Colonic mucosa (tissue), 4 donors: ENCODE measurements at places on chromosomes 11 and 22. TPM values are rescaled to one million over a fixed set of nuclear protein-coding genes. Genes with fewer than 3 reads are reported as not detected.

Gene CALCA
- not detected for total RNA-seq

Gene NOX4
- not detected for total RNA-seq

Gene MIAT
- total RNA-seq: 1.5 TPM

DNA sequence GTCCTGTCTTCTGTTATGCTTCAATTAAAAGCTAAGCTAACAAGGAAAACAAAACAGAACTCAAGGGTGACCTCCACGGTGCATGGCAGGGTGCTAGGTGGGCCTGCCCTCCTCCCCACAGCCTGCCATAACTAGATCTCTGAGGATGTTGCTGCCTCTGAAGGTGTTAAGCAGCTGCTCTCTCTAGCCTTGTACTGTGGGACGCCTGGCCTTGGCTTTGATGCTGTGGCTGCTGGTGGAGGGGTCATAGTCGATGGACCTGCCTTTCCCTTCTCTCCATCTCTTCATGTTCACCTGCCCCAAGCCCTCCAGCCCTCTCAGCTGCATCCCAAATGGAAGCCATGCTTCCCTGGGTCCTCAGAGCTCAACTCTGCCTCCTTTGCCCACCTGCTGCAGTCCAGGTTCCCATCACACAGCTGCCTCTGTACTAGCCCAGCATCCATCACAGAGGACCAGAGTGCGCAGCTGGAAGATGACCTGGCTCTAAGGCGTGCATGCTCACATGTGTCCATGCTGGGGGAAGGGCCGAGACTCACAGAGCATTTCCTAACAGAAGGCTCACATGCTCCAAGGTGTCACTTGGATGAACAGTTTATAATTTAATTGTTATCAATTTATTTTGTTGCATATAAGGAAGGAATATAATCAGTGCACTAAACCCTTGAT lies 180.3 kb upstream of the E2F8 start:
- H3K27me3 ChIP-seq: no peaks in the 10 kb centered on the region
- no peak overlapping the region for H3K4me3 ChIP-seq
- no peak for DNase-seq
- no peak overlapping the region for H3K27ac ChIP-seq
- no peaks in the 10 kb centered on the region for H3K36me3 ChIP-seq
- H3K4me1 ChIP-seq: no peaks in the 10 kb centered on the region

- no peaks in the 10 kb centered on the region for H3K27me3 ChIP-seq
- H3K4me3 ChIP-seq: no peak overlapping the region
- H3K36me3 ChIP-seq: no peaks in the 10 kb centered on the region
- no peak for DNase-seq
Observed at GRCh38 chr11:131579932-131580387, 209.5 kb downstream of the NTM start.

- H3K4me1 ChIP-seq: no peaks in the 10 kb centered on the region
- H3K27ac ChIP-seq: no peak overlapping the region
- no peak overlapping the region for H3K4me3 ChIP-seq
- DNase-seq: no peak
- no peaks in the 10 kb centered on the region for H3K36me3 ChIP-seq
Observed at GRCh38 chr11:66476841-66477251, 3.4 kb upstream of the DPP3 start.

DNA sequence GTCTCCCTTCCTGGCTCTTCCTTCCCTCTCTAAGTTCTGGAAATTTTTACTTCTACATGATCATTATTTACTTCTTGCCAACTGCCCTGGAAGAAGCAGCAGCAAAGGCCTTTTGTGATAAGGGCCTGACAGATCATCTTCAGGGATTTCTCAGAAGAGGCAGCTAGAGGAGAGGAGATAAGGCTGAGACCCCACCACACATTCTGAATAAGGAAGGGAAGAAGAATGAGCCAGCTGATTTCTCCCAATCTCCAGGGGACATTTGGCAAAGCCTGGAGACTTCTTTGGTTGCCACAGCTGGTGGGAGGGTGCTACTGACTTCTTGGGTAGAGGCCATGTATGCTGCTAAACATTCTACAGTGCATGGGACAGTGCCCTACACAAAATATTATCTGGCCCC lies 122.4 kb upstream of the OR9Q1 start:
- no peaks in the 10 kb centered on the region for H3K4me1 ChIP-seq
- H3K4me3 ChIP-seq: no peak overlapping the region
- no peaks in the 10 kb centered on the region for H3K36me3 ChIP-seq
- H3K27ac ChIP-seq: no peak overlapping the region
- H3K27me3 ChIP-seq: no peaks in the 10 kb centered on the region

DNA sequence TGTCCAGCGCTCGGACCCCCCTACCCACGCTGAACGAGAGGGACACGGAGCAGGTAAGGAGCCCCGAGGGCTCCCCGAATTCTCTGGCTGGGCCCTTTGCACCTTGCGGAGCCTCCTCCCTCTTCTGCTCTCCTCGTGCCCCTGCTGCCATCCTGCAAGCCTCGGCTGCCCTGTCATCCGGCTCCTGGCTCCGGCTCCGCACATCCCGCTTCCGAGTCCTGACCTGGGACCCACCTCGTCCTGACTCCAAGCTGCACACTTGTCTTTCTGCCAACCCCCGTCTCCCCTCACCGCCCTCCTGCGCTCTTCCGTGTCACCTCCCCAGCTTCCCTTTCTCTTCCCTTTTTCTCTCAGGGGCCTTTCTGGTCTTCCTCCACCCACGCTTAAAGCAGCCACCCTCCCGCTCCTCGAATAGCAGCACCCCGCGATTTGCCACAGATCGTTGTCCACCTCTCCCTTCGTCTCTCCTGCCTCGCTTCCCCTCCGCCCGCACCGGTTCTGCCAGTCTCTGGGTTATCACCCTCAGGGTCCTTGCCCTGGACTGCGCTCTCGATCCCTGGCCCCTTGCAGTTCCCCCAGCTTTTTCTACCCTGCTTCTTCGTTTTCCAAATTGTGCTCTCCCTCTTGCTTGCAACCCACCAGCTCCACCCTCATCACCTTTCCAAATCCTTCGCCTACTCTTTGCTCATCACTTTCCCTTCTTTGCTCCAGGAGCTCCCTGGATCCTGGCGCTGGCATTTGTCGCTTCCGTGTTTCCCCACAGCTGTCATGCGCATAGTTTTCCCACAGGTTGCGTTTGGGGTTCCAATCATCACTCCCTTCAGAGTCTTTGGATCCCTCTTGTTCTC lies 822 bp downstream of the MARK2 start:
- H3K36me3 ChIP-seq: no peaks in the 10 kb centered on the region
- H3K27ac ChIP-seq: peak overlapping the region; percentile 84
- H3K4me1 ChIP-seq: peaks cover 29% of the 10 kb centered on the region
- H3K27me3 ChIP-seq: no peaks in the 10 kb centered on the region
